ENCODE measurements at places on chromosomes 2 and 18. TPM values are rescaled to one million over a fixed set of nuclear protein-coding genes. Genes with fewer than 3 reads are reported as not detected.

DNA sequence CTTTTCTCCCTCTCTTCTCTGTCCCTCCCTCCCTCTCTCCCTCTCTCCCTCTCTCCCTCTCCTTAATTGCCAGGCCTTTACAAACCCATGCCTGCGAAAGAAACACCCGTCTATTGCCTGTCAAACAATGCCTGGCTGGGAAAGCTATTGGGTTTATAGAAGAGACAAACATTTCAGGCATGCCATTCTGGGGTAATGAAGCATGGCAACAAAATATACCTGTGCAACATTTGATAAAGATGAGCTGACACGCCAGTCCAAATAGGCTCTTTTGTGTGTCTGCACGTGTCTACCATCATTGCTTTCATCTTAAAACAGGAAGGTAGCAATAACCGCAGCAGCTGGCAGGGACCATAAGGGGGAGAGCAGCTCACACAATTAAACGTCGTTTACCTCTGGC lies 282.1 kb downstream of the ZNF516 start:
- DNase-seq = no peak

DNA sequence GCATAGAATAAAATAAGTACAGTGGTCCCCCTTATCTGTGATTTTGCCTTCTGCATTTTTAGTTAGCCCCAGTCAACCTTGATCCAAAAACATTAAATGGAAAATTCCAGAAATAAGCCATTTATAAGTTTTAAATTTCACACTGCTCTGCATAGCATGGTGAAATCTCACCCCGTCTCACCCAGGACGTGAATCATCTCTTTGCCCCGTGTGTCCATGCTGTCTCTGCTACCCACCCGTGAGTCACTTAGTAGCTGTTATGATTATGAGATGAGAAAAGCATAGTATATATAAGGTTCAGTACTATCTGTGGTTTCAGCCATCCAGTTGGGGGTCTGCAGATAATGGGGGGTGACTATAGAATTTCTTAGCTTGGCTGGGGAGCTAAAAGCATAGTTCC lies 67.3 kb downstream of the RHBDD1 start:
- no peak for DNase-seq

- no peak for DNase-seq
These were observed 4.9 kb downstream of the TMEM177 start for GRCh38 chr2:119683713-119684443.

DNA sequence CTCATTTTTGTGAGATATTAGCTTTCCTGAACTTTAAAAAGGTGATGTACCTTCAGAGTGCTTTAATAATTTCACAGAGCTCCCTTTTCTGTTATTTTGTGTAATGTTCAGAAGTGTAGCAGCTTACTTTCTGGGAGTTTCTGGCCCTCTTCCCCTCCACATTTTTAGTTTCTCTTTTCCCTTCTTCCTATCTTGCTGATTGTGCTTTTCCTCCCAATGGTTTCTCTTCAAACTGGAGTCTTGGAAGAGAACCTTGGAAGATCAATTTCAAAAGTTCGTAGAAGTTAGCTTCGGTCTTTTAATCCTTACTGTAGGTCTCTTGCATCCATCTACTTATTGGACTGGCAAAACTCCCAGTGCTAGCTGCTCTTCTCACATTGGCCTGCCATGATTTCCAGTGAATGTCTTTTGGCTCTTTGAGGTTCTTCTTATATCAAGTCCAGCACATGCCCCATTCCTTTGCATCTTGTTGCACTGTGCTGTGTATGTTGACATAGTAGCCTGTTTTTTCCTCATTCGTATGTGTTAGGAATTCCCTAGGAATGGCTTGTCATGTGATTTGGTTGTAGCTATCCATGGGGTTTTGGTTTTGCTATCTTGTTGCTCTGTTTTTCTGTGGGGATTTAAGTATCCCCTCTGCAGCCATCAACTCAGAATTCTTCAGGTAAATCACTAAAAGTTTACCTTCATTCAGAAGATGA lies 7.8 kb downstream of the CCNT2 start:
- DNase-seq = no peak

DNA sequence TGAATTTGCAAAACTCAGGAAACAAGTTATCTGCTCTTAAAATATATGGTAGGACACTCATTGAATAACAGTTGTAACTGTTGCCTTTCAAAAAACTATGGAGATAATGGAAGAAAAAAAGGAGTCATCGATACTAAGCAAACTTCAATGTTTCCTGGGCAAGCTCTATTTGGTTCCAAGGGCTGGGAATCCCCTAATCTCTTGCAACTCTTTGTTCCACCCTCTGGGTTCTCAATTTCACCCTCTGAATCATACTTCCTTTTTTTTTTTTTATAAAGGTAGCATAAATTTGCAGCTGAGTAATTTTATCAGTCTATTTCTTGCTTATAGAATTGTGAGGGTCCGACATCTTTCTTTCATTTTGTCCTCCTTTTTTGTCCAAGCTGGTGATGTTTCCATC lies 36.7 kb downstream of the SLC9A4 start:
- DNase-seq = no peak

- no peak for DNase-seq
These were observed 76.9 kb downstream of the KLF7 start for GRCh38 chr2:207088839-207089238.

GRCh38 chr2:41169744-41170143 lies 717.9 kb upstream of the SLC8A1 start:
- peak; percentile 15 for DNase-seq

GRCh38 chr18:39561126-39561525 lies 1995.5 kb upstream of the CELF4 start:
- no peak for DNase-seq

GRCh38 chr2:161090411-161090810 lies 69.8 kb upstream of the TANK start:
- DNase-seq = no peak

DNA sequence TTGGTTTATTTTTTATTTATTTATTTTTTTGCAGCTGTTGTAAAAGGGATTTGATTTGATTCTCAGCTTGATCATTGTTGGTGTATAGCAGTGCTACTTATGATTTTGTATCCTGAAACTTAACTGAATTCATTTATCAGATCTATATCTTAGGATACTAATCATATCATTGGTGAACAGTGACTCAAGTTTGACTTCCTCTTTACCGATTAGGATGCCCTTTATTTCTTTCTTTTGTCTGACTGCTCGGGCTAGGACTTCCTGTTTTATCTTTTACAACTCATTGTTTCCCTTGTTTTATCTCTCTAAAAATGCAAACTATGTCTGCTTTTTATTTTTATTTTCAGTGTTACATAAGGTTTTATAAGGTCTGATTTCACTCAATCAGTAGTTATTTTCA lies 23.6 kb downstream of the SP100 start:
- no peak for DNase-seq

- no peak for DNase-seq
These were observed 43.8 kb downstream of the LTBP1 start for GRCh38 chr2:32990556-32990955.

- DNase-seq = no peak
These were observed 20.1 kb upstream of the PPP3R1 start for GRCh38 chr2:68272246-68272994.

DNA sequence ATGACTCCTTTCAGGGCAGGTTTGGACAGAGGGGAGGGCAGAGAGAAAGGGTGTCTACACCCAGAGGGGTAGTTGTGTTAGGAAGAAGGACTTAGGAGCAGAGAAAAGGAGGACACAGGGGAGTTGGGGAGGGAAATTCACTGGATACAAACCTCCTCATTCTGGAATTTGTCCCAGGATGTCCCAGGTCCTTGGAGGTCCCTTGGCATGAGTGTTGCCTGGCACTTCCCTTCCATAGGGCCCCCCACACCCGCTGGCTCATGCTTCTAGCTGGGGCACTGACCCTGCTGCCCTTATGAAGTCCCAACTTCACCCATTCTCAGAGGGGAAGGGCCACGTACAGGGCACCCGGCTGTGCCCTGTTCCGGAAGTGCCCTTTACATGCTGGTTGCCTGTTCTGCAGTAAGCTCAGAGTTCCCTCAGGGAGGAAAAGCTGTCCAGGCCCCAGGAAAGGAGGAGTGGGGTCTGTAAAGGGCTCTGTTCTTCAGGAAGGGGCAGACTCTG lies 93.6 kb upstream of the SMAD2 start:
- DNase-seq = no peak

GRCh38 chr2:179460181-179460929 lies 195.7 kb upstream of the SESTD1 start:
- peak; percentile 4 for DNase-seq

DNA sequence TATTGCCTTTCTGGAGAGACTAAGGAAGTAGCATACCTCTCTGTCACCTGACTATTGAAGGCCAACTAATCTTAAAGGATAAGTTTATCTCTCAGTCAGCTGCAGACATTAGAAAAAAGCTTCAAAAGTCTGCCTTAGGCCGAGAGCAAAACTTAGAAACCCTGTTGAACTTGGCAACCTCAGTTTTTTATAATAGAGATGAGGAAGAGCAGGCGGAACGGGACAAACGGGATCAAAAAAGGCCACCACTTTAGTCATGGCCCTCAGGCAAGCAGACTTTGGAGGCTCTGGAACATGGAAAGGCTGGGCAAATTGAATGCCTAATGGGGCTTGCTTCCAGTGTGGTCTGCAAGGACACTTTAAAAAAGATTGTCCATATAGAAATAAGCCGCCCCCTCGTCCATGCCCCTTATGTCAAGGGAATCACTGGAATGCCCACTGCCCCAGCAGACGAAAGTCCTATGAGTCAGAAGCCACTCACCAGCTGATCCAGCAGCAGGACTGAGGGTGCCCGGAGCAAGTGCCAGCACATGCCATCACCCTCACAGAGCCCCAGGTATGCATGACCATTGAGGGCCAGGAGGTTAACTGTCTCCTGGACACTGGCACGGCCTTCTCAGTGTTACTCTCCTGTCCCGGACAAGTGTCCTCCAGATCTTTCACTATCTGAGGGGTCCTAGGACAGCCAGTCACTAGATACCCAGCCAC lies 61.5 kb upstream of the FAM98A start:
- DNase-seq = no peak

DNA sequence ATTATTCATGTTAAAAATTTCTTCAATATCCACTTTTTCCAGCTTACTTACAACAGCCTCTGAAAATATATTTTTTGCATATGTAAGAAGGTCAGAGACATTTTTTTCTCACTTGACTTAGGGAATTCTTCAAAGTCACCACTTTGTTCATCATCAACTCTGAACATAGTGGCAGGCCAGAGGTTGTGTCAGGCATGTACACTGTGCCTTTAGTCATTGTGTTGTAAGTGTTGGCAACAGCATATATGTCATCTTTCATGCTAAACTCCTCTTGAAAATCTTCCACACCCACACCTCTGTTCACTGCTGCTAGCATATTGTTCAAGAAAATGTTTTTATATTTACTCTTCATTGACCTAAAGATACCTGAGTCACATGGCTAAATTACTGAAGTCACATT lies 52.2 kb upstream of the ACVR1 start:
- no peak for DNase-seq

DNA sequence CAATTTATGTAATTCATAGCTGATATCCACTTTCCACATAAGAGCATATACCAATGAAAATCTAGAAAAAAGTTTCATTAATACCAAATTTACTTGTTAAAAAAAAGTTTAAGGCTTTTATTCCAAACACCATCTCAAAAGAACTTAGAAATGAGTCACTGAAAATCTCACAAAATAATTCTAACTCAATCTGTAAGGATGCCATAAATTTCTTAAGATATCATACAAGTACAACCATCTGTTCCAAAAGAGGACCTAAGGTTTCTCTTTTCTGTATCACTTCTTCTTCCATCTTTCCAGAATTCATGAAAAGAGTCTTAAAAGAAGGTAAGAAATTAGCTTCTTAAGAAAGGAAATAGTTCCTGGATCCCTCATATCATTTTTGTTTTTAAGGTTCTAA lies 60.4 kb downstream of the TRIP12 start:
- no peak for DNase-seq

DNA sequence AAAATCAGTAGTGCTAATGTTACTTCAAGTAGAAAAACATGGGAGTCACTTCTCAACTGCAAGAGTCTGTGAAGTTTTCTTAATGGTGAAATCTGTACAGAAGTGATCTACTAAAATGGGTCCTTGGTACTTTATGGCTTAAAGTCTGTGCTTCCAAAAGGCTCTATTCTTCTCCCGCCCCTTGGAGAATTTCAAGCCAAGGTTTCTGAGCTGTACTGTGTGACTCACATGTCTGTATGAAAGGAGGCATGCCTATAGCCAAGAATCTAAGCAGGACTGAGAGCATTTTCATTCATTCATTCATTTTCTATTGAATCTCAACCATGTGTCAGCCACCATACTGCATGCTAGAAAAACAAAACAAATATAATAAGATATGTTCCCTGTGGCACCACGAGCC lies 19.8 kb upstream of the DDX18 start:
- DNase-seq = no peak

Gene MROH2A
- total RNA-seq = not detected

Gene NEU2
- not detected for total RNA-seq

Gene SP5
- total RNA-seq = not detected

Gene ACP1
- total RNA-seq = 62.0 TPM

Gene CRYGD
- total RNA-seq = not detected

Gene DLGAP1
- 7.9 TPM for total RNA-seq

Gene CACNB4
- total RNA-seq = 1.3 TPM

Gene FEV
- not detected for total RNA-seq

Gene IL36RN
- total RNA-seq = not detected

Gene UGT1A4
- total RNA-seq = not detected

Data from body of pancreas (tissue), 4 donors.